ENCODE measurements at places on chromosomes 12 and 14.

GRCh38 chr14:69518289-69519101 is 34.0 kb downstream of the PLEKHD1 start:
- DNase-seq = no peak

DNA sequence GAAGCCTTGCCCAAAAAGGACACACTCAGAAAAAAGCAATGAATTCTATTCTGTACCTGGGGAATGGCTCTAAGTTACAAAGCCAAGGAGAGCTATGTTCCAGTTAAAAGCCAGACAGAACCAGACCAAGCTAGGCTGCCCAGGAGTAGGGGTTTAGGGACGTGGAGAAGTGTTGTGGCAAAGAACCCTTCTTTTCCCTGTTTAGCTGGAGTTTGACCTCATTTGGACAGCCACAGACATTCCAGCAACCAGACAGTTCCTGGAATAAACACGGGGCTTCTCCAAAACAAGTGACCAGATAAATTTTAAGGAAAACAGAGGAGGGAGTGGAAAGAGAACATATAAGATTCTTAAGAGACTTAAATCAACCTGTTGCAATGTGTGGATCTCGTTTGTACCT is 62.3 kb downstream of the GCH1 start:
- no peak for DNase-seq

GRCh38 chr12:14694970-14695369 is 1.4 kb downstream of the GUCY2C start:
- DNase-seq = no peak

- DNase-seq = no peak
These were observed 177.5 kb upstream of the CAND1 start for GRCh38 chr12:67091678-67092077.

DNA sequence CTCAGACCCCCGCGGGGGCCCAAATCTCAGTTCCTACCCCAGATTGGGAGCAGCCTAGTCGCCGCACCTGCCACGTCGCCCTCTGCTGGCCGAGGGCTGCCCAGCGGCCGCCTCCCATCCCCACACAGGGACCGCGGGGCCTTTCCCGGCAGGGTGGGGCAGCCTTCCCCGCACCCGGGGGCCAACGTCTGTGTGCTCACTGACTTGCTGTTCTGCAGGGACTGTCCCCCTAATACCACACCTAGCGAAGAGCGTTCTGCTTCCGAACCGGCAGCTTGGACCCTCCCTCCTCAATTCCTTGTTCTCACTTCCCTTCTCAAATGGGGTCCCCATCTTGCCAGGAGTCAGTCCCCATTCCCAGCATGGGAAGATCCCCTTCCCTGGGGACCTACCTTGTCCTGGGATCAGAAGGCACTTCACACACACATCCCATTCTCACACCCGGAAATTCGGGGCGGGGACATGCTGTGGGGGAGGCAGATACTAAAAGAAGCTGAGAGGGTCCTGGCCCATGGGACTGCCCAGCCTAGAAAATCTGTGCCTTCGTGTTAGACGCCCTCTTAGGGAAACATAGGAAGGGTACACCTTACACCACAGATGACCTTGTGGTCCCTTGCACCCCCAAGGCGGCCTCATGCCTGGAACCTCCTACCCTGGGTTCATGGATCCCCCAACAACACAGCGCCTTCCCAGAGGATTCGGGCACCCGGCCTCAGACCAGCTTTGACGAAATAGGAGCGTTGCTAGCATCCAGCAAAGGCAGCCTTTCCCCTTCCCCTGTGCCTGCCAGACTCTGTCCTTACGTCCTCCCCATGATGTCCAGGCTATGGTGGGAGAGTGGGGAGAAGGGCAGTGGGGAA is 16.4 kb downstream of the ACVRL1 start:
- DNase-seq = no peak

DNA sequence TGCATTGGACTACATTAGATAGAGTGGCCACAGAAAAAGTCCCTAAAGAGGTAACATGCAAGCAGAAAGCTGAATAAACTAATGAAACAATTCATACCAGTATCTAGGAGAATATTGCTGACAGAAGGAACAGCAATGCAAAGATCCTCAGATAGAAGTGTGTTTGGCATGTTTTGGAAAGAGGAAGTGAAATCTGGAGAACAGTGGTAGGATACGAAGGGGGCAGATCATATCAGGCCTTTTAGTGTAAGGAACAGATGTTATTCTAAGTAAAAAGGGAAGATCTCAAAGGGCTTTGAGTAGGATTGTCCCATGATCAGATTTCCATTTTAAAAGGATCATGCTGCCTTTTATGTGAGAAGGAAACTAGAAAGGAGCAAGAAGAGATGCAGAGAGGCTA is 342.9 kb downstream of the PAWR start:
- no peak for DNase-seq

GRCh38 chr12:53843545-53843944 is 91.8 kb upstream of the CISTR start:
- DNase-seq = no peak

DNA sequence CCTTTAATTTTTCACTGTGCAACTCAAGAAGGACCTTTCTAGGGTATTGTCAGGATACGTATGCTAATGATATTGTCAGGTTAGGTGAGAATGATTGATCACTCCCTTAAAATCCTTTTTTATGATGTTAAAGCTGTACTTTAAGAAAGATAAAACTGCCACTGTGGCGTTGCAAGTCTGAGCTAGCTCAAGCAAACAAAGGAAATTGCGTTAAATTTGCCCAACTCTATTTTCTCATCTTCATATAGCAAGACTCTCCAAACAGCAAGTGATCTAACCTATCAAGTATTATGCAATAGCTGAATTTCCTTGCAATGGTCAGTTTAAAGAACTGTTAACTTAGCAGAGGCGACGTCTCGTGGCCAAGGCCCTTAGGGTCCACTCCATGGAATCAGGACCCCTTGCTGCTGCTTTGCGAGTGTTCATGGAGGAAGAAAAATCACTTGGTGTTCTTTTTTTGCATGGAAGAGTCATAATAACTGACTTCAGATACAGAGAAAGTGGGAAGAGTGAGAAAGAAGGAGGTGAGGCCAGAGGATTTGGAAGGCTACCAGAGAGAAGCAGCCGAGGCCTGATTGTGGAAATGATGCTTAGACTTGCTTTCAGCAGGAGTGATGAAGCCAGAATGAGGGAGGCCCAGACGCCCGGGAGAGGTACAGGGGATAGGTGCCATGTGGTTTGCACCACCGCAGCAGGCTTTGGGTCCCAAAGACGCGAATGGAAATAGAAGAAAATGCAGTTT is 2.5 kb downstream of the TRAF3 start:
- no peak for DNase-seq

- no peak for DNase-seq
These were observed 20.6 kb downstream of the COX14 start for GRCh38 chr12:50132505-50133135.

DNA sequence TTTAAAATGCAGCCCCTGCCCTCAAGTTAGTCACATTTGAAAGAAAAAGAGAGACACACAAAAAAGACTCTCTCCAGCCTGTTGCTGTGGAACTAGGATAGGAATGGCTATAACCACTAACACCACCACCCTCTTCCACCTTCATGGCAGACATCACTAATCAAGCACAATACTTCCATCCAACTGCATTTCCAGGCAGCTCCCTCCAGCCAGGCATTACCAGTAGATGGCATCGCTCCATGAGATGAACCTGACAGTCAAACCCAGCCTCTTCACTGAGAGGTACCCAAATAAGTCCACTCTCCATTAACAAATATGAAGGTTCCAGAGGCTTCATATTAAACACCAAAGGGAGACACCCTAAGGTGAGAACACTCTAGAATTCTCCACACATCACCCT is 24.4 kb downstream of the SLC8B1 start:
- DNase-seq = no peak

- DNase-seq = no peak
These were observed 59.0 kb downstream of the GTF2A1 start for GRCh38 chr14:81161749-81162148.

GRCh38 chr14:51889851-51890250 is 29.4 kb downstream of the GNG2 start:
- no peak for DNase-seq

- no peak for DNase-seq
These were observed 10.6 kb downstream of the SPRING1 start for GRCh38 chr12:116727261-116727660.

DNA sequence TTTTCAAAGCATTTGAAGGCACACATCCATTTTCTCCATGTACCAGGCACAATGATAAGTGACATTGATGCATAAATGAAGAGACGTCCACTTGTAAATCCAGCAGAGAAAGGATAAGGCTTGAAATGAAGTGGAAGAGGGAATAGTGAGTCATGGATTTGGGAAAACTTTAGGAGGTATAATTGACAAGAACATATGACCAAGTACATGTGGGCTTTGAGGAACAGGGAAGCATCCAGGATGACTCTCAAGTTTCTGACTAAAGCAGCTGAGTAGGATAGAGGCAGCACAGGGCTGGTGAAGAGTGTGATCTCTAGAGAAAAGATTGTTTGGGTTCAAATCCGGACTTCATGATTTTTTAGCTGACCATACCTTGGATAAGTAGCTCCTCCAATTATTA is 43.6 kb upstream of the SYT1 start:
- DNase-seq = no peak

GRCh38 chr14:55450124-55450523 is 9.7 kb upstream of the TBPL2 start:
- DNase-seq = no peak

- DNase-seq = no peak
These were observed 76.0 kb downstream of the PAWR start for GRCh38 chr12:79614730-79615129.

DNA sequence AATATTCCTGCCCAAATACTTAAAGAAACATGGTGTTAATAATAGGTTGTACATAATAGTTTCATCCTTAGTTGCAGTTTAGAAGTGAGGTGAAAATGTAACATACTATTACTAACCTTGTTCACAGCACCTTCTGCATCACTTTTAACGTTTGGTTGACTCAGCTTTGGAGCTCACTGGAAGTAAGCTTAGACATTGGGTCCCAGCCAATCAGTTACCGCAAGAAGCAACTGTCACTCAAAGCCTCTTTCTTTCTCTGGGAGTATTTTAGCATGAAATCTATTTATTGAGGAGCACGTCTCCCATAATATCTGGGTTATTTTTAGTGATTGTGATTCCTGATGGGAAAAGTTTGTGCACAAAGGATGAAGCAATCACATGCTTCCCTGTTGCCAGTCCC is 472.6 kb downstream of the SNAPC1 start:
- DNase-seq = no peak

DNA sequence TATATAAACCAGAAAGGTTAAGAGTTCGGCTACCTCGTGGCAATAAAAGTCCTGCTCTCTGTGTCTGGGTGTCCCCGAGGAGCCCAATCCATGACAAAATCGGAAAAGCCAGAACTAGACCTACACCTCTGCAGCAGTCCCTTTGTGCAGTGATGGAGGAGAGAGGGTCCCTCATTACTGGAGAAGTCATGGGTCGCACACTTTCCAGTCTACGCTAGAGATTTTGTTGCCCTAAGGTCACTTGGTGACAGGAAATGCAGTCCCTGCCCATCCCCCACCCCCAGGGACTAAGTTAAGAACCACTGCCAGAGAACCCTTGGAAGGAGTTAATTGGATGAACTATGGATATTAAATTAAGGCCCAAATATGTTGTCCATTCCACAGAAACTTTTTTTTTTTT is 104.4 kb upstream of the ATF7IP start:
- no peak for DNase-seq

- DNase-seq = no peak
These were observed 5.9 kb downstream of the VTI1B start for GRCh38 chr14:67668559-67668958.

DNA sequence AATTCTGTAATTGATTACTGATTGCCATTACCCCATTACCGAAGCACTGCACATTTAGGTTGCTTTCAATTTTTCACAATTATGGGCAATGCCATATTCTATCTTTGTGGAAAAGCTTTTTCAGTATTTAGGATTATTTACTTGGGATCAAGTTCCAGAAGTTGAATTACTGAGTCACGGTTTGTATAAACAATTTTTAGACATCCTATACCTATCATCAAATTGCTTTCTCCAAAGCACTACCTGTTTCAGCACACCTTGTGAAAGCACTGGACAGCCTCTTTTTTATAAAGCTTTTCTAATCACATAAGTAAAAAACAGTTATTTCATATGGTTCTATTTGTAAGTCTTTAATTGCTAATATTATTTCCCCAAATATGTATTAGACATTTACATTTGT is 221.5 kb upstream of the CAND1 start:
- no peak for DNase-seq

- no peak for DNase-seq
These were observed 14.4 kb upstream of the VRTN start for GRCh38 chr14:74333909-74334308.

DNA sequence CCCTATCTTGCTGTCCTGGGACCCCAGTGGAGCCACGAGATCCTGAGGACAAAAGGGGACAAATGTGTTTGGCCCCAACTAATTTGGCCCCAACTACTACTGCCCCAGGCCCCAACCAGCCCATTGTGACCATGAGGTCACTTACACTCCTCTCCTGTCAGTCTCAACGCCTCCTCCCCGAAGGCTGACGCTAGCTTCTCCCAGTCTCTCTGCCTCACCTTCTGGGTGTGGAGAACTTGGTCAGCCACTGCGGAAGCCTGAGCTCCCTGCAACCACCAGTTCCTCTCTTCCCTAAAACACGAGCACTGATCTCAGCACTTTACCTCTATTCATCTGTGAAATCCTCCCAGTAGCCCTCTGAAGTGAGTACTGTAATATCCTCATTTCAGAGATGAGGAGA is 13.3 kb downstream of the FAM181A start:
- no peak for DNase-seq

- no peak for DNase-seq
These were observed 966 bp downstream of the BICD1 start for GRCh38 chr12:32107359-32108267.

DNA sequence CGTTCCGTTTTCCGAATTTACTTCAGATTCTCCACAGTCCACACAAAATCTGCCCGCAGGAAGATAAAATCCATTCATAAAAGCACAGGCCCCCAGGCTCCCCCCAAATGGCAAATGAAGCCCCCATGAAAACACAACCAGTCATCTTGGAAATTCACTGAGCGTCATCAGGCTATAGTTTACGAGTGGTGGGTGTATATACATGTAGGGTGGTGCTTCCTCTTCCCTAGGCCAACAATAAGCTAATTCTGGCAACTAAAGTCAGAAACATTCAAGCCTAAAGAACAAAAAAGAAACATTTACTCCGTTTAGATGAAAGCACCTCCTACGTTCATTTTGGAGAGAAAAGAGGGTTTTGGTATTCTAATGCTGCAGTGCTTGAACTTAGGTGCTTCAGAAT is 5.8 kb downstream of the GPR68 start:
- no peak for DNase-seq

DNA sequence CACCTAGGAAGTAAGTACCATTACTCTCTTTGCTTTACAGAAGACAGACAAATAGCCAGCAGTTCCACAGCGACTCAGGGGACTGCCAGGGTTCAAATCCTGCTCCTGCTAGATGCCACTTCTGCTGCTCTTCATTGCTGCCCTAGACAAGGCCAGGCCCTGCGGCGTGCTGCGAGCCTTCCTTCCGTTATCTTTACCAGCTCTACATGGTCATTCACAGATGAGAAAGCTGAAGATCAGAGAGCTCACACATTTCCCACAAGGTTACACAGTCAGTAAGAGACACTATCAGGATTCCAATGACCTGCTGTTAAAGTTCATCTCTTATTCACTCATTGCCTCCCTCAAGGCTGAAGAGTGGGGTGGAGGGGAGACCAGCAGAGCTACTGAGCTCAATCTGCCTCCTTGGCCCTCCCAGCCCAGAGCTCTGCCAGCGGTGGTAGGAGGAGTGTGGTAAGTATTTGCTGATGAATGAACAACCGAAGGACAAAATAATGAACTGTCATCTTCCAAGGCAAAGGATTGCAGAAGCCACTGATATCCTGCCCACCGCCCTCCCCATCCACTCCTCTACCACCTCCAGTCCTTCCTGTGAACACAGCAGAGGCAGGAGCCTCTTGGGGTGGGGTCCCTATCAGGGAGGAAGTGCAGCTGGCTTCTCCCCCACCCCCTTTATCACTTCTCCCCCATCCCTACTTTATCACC is 14.6 kb upstream of the HDAC7 start:
- DNase-seq = no peak
